ENCODE measurements at places on chromosomes 7 and 10.

- DNase-seq = peak; percentile 53
These were observed 77.8 kb downstream of the JAZF1 start for GRCh38 chr7:28102797-28103196.

GRCh38 chr10:52232561-52233350 is 81.3 kb upstream of the DKK1 start:
- DNase-seq = no peak

DNA sequence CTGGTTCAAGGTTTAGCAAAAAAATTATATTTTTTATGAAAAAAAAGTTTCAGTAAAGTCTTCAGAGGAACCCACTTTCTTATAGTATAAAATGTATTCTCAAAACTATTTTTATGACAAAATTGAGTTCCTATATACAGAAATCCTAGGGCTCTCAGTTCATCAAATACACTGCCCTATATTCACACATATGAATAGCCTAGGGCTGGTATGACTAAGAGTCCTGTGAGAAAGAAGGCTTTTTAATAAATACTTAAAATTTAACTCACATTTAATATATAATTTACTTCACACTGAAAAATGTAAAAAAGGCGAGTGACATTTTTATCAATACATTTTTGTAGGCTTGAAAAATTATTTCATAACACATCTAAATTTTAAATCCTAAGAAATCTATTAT is 16.6 kb downstream of the CHCHD3 start:
- no peak for DNase-seq

- DNase-seq = no peak
These were observed 212.2 kb downstream of the CUX1 start for GRCh38 chr7:102029616-102030015.

DNA sequence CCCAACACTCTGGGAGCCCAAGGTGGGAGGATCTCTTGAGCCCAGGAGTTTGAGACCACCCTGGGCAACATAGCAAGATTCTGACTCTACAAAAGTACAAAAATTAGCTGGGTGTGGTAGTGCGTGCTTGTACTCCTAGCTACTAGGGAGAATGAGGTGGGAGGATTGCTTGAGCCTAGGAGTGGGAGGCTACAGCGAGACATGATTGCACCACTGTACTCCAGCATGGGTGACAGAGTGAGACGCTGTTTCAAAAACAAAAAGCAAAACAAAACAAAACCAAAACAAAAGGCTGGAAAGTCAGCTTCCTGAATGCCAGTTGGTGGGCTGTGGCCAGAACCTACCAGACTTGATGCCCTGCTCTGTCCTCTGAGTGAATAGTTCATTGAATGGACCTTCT is 242.8 kb downstream of the PHTF2 start:
- no peak for DNase-seq

GRCh38 chr10:77251297-77252013 is 386.2 kb downstream of the KCNMA1 start:
- DNase-seq = peak; percentile 40

DNA sequence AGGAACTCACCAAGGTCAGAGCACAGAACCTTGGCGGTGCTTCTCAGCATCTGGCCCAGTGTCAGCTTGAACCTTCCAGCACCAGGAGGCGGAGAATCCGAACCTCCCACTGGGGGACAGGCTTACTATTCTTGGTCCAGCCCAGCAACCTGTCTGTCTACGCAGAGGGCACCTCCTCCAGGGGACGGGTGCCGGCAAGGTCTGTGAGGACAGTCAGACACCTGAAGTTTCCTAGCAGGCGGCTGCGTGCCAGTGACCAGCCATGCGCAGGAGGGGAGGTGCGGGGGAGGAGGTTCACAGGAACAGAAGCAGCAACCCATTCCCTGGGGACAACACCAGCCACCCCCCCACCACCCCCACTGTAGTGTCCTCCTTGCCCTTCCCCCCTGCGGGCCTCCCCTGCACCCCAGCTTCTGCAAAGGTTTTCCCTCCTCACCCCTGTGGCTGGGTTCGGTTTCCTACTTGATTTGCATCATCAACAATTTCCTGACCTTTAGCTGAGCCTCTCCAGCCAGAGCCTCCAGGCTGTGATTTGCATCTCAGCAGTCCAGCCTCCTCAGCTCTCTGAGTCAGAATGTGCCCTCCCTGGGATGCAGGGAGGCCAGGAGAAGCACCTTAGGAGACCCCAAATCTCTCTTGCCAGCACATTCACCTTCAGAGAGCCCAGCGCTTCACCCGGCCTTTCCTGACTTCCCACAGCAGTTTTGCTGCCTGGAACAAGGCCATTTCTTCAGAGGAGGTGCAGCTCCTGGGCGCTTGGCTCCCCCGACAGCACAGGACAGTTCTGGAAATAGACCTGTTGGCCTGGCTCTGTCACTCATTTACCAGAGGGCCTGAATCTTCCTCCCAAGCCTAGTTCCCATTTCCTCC is 107.5 kb upstream of the NPS start:
- DNase-seq = no peak

- no peak for DNase-seq
These were observed 620.2 kb downstream of the ANKRD7 start for GRCh38 chr7:118844748-118845147.

GRCh38 chr7:14748461-14748860 is 154.1 kb downstream of the DGKB start:
- DNase-seq = peak; percentile 77
